T-helper 2 cell treated with Interferon-gamma antibody and Interleukin-4, amounts not matched to agents 5 μg/mL and 100 μg/mL, for 36 hours (primary cell): ENCODE measurements at places on chromosomes 1 and 21.
A peak's percentile ranks its signal among the peaks of the same experiment; 100 is the strongest.

DNA sequence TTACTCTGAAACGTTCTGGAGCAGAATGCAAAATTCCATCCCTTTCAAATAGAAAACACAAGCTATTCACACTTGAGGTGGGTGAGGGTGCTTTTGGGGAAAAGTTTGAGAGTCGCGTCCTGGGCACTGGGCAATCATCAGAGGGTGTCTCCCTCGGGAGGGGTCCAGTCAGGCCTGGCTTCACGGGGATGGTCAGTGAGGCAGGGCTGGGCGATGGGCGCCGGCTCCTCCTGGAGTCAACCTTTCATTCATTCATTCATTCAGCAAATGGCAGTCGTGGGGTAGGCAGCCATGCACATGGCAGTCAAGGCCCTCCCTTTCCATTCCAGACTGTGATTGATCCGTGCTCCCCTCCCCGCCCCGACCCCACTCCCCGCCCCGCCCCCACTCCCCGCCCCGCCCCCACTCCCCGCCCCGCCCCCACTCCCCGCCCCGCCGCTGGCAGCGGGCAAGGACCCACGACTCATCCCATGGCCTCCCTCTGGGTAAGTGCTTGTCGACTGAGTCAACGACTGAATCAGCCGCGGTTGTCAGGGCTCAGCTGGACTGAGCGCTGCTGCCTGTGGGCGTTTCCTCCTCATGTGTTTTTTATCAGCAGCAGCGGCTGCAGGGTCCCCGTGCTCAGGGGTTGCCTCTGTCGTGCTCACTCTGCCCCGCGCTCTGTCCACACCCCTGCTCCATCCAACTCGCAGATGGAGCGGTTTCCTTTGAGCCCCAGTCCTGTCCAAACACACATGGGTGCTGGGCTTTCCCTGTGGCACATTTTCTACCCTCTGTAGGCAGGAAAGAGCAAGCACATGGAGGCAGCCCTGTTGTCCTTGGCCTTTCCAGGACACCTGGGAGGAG lies 12.5 kb upstream of the SPSB1 start:
- no peak overlapping the region for H3K27ac ChIP-seq
- H3K4me1 ChIP-seq, result peaks cover 68% of the 10 kb centered on the region
- DNase-seq, result peak; percentile 80
- H3K27me3 ChIP-seq, result no peaks in the 10 kb centered on the region

GRCh38 chr1:48227165-48228013 lies 4.9 kb downstream of the SLC5A9 start:
- no peak overlapping the region for H3K27ac ChIP-seq
- H3K36me3 ChIP-seq, result no peaks in the 10 kb centered on the region
- no peak for DNase-seq

- DNase-seq, result no peak
- H3K4me3 ChIP-seq, result no peak overlapping the region
- H3K27ac ChIP-seq, result no peak overlapping the region
- H3K36me3 ChIP-seq, result no peaks in the 10 kb centered on the region
Measured at GRCh38 chr1:78522136-78522535, 31.4 kb downstream of the PTGFR start.

GRCh38 chr21:25640202-25640942 lies 1.3 kb downstream of the JAM2 start:
- peak overlapping the region; percentile 79 for H3K4me3 ChIP-seq
- H3K27me3 ChIP-seq, result peaks cover 41% of the 10 kb centered on the region
- H3K27ac ChIP-seq, result no peak overlapping the region
- no peaks in the 10 kb centered on the region for H3K36me3 ChIP-seq
- H3K4me1 ChIP-seq, result peaks cover 18% of the 10 kb centered on the region
- no peak for DNase-seq

- DNase-seq, result no peak
- peaks cover 53% of the 10 kb centered on the region for H3K4me1 ChIP-seq
- no peaks in the 10 kb centered on the region for H3K27me3 ChIP-seq
- peak overlapping the region; percentile 35 for H3K4me3 ChIP-seq
- peak overlapping the region; percentile 84 for H3K27ac ChIP-seq
Measured at GRCh38 chr1:41637367-41637766, 152.9 kb upstream of the EDN2 start.

DNA sequence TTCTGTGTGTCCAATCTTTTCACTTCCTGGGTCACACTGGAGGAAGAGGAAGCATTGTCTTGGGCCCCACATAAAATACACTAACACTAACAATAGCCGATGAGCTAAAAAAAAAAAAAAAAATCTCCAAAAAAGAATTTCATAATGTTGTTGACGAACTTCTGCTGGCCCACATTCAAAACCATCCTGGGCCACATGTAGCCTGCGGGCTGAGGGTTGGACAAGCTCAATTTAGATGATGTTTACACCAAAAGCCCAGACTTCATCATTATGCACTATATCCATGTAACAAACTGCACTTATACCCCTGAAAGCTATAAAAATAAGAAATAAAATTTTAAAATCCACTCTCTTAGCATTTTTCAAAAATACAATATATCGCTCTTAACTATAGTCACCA lies 187.8 kb upstream of the PTBP2 start:
- no peaks in the 10 kb centered on the region for H3K4me1 ChIP-seq
- H3K36me3 ChIP-seq, result no peaks in the 10 kb centered on the region
- H3K4me3 ChIP-seq, result no peak overlapping the region
- no peak overlapping the region for H3K27ac ChIP-seq

- H3K27me3 ChIP-seq, result peaks cover 2% of the 10 kb centered on the region
- H3K4me1 ChIP-seq, result peaks cover 10% of the 10 kb centered on the region
- H3K27ac ChIP-seq, result no peak overlapping the region
- no peak overlapping the region for H3K4me3 ChIP-seq
Measured at GRCh38 chr1:205294934-205295333, 26.6 kb downstream of the NUAK2 start.

- H3K36me3 ChIP-seq, result peaks cover 52% of the 10 kb centered on the region
- DNase-seq, result no peak
- no peak overlapping the region for H3K4me3 ChIP-seq
- no peaks in the 10 kb centered on the region for H3K27me3 ChIP-seq
- no peak overlapping the region for H3K27ac ChIP-seq
- H3K4me1 ChIP-seq, result peaks cover 20% of the 10 kb centered on the region
Measured at GRCh38 chr1:220012259-220012658, 34.0 kb downstream of the EPRS1 start.

GRCh38 chr21:45516071-45516670 lies 26.1 kb downstream of the SLC19A1 start:
- no peak for DNase-seq
- H3K36me3 ChIP-seq, result peaks cover 45% of the 10 kb centered on the region
- H3K27ac ChIP-seq, result no peak overlapping the region
- no peak overlapping the region for H3K4me3 ChIP-seq
- no peaks in the 10 kb centered on the region for H3K27me3 ChIP-seq

GRCh38 chr1:62025154-62025553 lies 169.5 kb upstream of the L1TD1 start:
- no peaks in the 10 kb centered on the region for H3K27me3 ChIP-seq
- no peak overlapping the region for H3K4me3 ChIP-seq
- no peaks in the 10 kb centered on the region for H3K4me1 ChIP-seq
- DNase-seq, result no peak

- H3K27me3 ChIP-seq, result peaks cover 8% of the 10 kb centered on the region
- DNase-seq, result no peak
- H3K4me3 ChIP-seq, result no peak overlapping the region
- no peak overlapping the region for H3K27ac ChIP-seq
Measured at GRCh38 chr1:70906800-70907199, 140.8 kb downstream of the PTGER3 start.

- peaks cover 31% of the 10 kb centered on the region for H3K4me1 ChIP-seq
- peak overlapping the region; percentile 27 for H3K4me3 ChIP-seq
- no peak for DNase-seq
- no peaks in the 10 kb centered on the region for H3K36me3 ChIP-seq
Measured at GRCh38 chr1:235639226-235640205, 10.1 kb downstream of the GNG4 start.

DNA sequence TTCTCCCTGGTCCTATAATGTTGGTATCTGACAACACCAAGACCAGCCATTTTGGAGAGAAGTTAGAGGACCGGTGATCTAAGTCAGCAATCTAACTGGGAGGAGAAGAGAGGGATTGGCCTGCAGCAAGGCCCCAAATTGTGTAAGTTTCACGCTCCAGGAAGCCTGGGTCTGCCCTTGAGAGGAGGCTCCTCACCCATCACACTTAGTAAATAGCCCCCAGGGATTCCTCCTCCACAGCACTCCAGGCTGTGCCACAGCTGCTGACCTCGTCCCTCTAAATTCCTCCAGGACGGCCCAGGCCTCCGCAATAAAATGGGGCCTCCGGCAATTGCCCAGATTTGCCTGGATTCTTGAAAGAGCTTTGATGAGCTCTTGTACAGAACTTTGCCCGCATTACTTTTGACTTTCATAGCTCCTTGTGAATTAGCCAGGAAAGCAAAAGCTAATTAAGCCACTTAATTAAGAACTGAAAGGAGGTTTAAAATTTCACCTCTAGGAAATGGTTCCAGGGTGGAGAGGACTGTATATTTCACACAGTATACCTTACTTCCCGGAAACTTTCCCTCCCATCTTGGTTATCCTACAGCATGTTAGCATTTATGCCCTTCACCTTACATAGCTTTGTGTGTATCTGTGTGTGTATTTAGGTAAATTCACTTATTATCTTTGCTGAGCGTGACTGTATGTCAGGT lies 90.5 kb downstream of the LAMC2 start:
- H3K27me3 ChIP-seq, result peaks cover 2% of the 10 kb centered on the region
- DNase-seq, result no peak
- no peak overlapping the region for H3K27ac ChIP-seq
- H3K4me3 ChIP-seq, result no peak overlapping the region
- H3K36me3 ChIP-seq, result no peaks in the 10 kb centered on the region

GRCh38 chr1:217027403-217028080 lies 304.3 kb upstream of the ESRRG start:
- no peak for DNase-seq
- no peak overlapping the region for H3K27ac ChIP-seq
- no peak overlapping the region for H3K4me3 ChIP-seq
- H3K27me3 ChIP-seq, result no peaks in the 10 kb centered on the region
- peaks cover 6% of the 10 kb centered on the region for H3K4me1 ChIP-seq

DNA sequence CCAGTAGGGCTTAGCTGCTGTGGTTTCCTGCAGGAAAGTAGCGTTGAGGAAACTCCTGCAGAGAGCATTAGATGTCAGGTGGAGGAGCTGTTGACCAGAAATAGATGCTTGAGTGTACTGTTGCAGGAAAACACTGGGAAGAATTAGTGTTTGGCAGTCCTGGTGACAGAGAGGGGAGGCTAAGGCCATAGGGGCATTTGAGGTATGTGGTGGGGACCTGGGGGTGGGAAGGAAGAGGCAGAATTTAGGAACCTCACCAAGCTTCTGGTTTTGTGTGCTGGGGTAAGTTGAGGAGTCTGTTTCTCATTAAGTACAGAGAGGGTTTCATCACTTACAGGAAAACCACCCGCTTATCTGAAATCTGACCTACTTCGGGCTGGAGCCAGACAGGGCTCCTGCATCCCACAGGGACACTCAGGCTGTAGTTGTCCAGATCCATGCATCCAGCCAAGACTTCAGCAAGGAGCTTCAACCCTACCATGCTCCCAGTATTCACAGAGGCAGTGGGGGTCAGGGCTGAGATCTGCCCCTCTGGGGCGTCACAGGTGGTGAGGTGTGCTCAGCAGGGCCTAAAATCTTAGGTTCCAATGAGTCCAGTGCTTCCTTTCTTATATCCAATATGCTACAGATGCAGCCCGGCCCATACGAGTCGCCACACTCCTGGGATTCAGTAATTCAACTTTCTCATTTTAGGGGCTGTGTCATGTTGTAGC lies 15.1 kb downstream of the SH2D2A start:
- peak overlapping the region; percentile 33 for H3K4me3 ChIP-seq
- no peaks in the 10 kb centered on the region for H3K27me3 ChIP-seq
- H3K4me1 ChIP-seq, result peaks cover 16% of the 10 kb centered on the region
- peak overlapping the region; percentile 84 for H3K27ac ChIP-seq
- no peak for DNase-seq
- peaks cover 33% of the 10 kb centered on the region for H3K36me3 ChIP-seq

DNA sequence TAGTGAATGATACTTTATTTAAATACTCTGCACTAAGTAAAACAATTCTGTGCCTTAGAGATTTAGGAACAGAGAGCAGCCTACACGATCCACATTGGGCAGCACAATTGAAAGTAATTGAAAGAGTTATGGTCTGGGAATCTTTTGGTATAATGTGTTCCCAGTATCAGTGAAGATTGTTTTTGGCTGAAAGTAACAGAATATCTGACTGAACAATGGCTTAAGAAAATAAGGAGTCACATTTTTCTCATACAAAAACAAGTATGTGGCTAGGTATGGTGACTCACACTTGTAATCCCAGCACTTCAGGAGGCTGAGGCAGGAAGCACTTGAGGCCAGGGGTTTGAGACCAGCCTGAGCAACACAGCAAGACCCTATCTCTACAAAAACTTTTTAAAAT lies 306.2 kb downstream of the NFIA start:
- DNase-seq, result no peak
- H3K4me1 ChIP-seq, result peaks cover 5% of the 10 kb centered on the region
- H3K27ac ChIP-seq, result no peak overlapping the region
- no peaks in the 10 kb centered on the region for H3K27me3 ChIP-seq

- no peak overlapping the region for H3K27ac ChIP-seq
- H3K4me3 ChIP-seq, result no peak overlapping the region
- peaks cover 6% of the 10 kb centered on the region for H3K4me1 ChIP-seq
- no peaks in the 10 kb centered on the region for H3K36me3 ChIP-seq
Measured at GRCh38 chr1:36115931-36116330, 9.1 kb downstream of the COL8A2 start.

GRCh38 chr1:26164036-26164860 lies 4.5 kb downstream of the C1orf232 start:
- H3K4me1 ChIP-seq, result peaks cover 21% of the 10 kb centered on the region
- DNase-seq, result peak; percentile 49
- H3K27me3 ChIP-seq, result peaks cover 49% of the 10 kb centered on the region
- no peaks in the 10 kb centered on the region for H3K36me3 ChIP-seq
- H3K27ac ChIP-seq, result no peak overlapping the region
- peak overlapping the region; percentile 42 for H3K4me3 ChIP-seq

DNA sequence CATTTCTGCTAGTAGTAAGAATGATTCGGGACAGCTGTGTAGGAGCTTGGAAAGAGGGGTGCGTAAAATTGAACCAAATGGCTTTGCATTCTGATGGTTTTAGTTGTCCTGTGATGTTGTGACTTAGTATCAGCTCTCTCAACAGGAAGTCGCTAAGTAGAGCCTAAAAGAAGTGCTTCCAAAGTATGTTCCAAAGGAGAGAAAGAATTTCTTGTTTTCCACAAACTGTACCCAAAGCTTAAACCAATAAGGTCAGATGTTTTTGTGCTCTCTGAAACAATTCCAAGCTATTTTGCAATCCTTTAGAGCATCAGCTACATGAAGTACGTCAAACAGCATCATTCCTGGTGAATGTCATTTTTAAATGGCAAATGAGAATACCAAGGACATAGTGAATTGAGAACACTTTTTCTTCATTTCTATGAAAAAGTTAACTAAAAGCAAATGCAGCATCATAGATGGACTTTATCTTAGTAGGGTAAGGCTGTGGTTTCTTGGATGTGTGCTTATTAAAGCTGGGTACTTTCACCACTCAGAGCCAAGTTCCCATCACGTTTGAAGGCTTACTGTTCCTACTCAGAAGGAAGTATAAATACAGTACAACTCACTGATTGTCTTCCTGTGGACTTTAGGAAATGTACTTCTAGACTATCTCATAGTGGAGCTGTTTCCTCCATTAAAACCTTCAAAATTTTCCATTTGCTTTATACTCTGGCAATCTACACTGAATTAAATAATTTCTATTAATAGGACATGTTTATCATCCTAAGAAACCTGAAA lies 148.6 kb downstream of the C1orf21 start:
- H3K4me1 ChIP-seq, result no peaks in the 10 kb centered on the region
- no peak overlapping the region for H3K4me3 ChIP-seq
- DNase-seq, result no peak
- no peaks in the 10 kb centered on the region for H3K36me3 ChIP-seq
- H3K27ac ChIP-seq, result no peak overlapping the region
- H3K27me3 ChIP-seq, result peaks cover 8% of the 10 kb centered on the region
